ENCODE measurements at places on chromosomes 4 and X.

DNA sequence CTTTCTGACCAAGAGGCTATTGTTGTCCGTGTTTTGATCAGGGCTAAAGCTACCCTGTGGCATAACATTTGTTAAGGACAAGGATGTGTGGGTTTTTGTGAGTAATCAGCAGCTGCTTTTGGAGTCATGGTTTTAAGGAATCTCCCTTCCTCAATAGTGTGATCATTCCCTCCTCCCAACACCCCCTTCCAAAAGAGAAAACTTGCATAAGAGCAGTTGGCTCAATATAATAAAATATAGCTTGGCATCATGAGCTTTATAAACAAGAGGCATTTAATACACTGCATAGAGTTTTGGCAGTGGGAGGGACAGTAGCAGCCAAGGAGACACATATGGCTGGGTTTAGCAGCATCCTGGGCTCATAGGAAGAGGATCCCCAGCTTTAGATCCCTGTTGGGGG, 84.7 kb downstream of the NHS start:
- DNase-seq: no peak

GRCh38 chr4:120769227-120769626, 153.3 kb downstream of the PRDM5 start:
- no peak for DNase-seq

GRCh38 chrX:867966-868647, 237.5 kb downstream of the SHOX start:
- no peak for DNase-seq

GRCh38 chr4:75172551-75172950, 239.6 kb downstream of the PARM1 start:
- no peak for DNase-seq

- DNase-seq: no peak
Measured at GRCh38 chr4:36130641-36131040, 113.7 kb downstream of the ARAP2 start.

- DNase-seq: no peak
Measured at GRCh38 chrX:129651756-129652564, 2.8 kb downstream of the APLN start.

GRCh38 chr4:634599-634985, 9.2 kb downstream of the PDE6B start:
- no peak for DNase-seq

DNA sequence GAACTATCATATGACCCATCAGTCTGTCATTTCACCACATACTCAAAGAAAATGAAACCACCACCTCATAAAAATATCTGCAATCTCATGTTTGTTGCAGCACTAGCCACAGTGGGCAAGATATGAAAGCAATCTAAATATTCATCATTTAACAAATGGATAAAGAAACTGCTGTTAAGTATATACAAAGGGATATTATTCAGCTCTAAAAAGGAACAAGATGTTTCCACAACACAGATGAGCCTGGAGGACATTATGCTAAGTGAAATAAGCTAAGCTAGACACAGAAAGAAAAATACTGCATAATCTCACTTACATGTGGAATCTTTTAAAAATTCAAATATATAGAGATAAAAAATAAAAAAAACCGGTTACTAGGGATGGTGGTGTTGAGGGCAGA, 108.2 kb upstream of the BRWD3 start:
- DNase-seq: no peak

DNA sequence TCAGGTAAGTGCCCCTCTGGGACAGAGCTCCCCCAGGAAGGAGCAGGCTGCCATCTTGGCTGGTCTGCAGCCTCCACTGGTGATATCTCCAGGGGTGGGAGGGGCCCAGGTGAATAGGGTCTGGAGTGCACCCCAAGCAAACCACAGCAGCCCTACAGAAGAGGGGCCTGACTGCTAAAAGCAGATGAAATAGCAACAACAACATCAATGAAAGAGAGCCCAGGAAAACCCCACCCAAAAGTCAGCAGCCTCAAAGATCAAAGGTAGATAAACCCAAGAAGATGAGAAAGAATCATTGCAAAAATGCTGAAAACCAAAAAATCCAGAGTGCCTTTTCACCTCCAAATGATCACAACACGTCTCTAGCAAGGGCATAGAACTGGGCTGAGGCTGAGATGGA, 92.5 kb upstream of the PAGE3 start:
- DNase-seq: no peak

GRCh38 chr4:16006771-16007446, 43.9 kb upstream of the FGFBP2 start:
- DNase-seq: no peak

GRCh38 chr4:1500966-1501753, 94.9 kb upstream of the NKX1-1 start:
- no peak for DNase-seq

GRCh38 chr4:97144199-97144598, 999.1 kb downstream of the STPG2 start:
- DNase-seq: no peak

- DNase-seq: no peak
Measured at GRCh38 chrX:11968991-11969390, 169.3 kb upstream of the FRMPD4 start.

GRCh38 chrX:132741689-132742088, 216.7 kb downstream of the HS6ST2 start:
- no peak for DNase-seq

GRCh38 chr4:15649914-15650545, 5.1 kb downstream of the FBXL5 start:
- peak; percentile 57 for DNase-seq

GRCh38 chrX:9542106-9542760, 77.4 kb downstream of the TBL1X start:
- no peak for DNase-seq

- DNase-seq: no peak
Measured at GRCh38 chr4:151629097-151629783, 131.6 kb downstream of the GATB start.

DNA sequence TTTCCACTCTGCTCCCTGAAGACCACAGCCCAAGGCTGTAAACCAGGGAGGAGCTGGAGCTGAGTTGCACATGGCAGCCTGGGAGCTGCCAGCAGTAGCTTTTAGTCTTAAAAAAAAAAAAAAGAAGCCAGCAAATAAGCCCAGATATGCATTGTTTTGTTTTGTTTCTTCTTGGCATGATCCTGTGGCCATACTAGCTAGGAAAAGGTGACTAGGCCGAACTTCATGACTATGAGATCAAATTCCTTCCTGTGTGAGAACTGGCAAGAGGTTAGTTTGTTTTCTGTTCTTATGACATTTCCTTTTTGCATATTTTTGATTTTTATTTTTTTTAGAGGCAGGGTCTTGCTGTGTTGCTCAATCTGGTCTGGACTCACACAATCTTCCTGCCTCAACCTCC, 323.3 kb downstream of the DCTD start:
- DNase-seq: no peak

DNA sequence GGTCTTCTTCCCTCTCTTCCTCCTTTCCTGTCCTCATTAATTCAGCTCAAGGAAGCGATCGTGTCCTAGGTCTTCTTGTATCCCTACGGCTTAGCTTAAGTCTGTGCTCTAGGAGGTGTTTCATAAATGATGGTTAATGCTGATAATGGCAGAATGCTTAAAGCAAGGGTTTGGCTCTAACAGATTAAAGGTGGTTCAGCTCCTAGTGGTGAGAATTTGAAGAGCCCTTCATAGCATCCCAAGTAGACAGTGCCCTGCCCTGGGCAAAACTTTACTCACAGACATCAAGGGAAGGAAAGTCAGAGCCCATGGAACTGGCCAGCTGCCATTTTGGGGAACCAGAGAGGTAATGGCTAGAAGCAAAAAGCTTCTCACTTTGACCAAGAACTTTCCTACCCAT, 47.0 kb upstream of the PGRMC1 start:
- DNase-seq: no peak

GRCh38 chr4:24470666-24471485, 113.5 kb downstream of the DHX15 start:
- DNase-seq: no peak

DNA sequence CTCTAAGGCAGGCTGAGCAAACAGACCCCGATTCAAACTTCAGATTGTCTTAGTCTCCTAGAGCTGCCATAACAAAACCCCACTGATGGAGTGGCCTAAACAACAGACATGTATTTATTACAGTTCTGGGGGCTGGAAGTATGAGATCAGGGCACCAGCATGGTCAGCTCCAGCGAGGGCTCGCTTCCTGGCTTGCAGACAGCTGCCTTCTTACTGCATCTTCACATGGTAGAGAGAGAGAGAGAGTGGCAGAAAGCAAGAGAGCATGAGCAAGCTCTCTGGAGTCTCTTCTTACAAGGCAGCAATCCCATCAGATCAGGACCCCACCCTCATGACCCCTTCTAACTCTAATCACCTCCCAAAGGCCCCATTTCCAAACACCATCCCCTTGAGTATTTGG, 22.3 kb upstream of the SORCS2 start:
- no peak for DNase-seq

GRCh38 chr4:60089546-60090273, 1110.4 kb upstream of the ADGRL3 start:
- DNase-seq: no peak

GRCh38 chr4:56860781-56861180, 39.3 kb upstream of the SPINK2 start:
- no peak for DNase-seq

DNA sequence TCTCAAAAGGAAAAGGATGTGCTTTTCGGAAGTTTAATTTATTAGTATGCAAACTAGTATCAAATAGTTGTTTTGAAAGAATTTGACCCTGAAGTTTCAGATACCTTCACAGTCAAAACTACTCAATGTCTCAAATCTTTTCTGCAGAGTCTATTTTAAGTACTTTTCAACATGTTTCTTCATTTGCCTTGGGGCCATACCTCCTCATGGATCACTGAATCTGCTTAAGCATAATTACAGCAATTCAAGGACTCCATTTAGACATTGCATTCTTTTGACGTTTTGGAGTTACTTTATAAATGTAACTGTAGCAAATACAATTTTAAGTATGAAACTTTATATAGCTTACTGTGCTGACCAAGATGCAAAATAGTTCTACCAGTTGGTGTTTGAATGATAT, 25.5 kb downstream of the PALLD start:
- no peak for DNase-seq

GRCh38 chr4:145098675-145099037, 545 bp downstream of the ABCE1 start:
- DNase-seq: peak; percentile 8

DNA sequence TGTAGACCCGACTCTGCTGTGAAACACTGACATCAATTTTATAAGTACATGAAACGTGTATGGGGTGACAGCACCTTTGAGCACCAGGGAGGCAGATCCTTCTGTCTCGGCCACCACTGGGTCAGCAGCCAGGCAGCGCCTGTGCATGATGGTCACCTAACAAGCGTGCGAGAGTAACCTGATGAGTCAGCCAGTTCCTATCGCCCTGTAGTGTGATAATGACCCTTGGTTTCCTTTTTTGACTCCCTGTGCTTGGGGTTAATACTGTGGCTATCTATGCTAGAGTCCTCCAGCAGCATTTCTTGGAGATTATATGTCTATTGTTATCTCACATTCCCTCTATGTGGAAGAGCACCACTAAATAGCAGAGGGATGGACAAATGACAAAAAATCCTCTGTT, 101.6 kb downstream of the NPNT start:
- DNase-seq: no peak

- DNase-seq: no peak
Measured at GRCh38 chr4:68074397-68074796, 55.3 kb downstream of the TMPRSS11F start.

- peak; percentile 33 for DNase-seq
Measured at GRCh38 chr4:76993787-76994641, 44.5 kb downstream of the SEPTIN11 start.

DNA sequence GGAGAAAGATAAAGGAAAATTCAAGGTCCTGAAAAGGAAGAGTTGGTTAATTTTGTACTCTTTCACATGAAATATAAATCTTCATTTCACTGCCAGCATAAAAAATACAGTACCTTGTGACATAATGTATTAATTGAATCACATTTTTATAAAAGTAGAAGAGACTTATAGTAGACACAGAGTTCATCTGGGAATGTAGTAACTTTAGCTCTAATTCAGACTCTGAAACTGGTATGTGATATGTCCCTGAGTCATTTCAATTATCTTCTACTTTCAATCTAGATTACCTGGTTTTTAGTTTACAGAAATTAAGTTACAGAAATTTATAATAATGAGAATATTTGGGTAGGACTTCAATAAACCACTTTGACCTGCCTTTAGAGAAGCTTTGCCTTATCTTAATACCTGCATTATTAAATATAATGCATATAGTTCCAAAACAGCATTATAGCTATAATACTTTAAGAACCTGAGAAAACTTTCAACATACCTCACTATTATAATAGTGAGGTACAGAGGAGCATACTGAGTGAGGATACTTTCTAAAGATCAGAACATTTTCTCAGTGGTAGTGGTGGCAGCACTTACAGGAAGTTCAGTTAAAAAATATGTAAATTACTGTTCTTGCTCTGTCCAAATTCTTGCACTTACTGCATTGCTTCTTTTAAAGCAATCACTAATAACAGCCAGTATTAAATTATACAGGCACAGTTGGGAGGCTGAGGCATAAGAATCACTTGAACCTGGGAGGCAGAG, 11.2 kb downstream of the NEK1 start:
- DNase-seq: no peak

- DNase-seq: no peak
Measured at GRCh38 chrX:120450163-120450562, 18.9 kb downstream of the LAMP2 start.

DNA sequence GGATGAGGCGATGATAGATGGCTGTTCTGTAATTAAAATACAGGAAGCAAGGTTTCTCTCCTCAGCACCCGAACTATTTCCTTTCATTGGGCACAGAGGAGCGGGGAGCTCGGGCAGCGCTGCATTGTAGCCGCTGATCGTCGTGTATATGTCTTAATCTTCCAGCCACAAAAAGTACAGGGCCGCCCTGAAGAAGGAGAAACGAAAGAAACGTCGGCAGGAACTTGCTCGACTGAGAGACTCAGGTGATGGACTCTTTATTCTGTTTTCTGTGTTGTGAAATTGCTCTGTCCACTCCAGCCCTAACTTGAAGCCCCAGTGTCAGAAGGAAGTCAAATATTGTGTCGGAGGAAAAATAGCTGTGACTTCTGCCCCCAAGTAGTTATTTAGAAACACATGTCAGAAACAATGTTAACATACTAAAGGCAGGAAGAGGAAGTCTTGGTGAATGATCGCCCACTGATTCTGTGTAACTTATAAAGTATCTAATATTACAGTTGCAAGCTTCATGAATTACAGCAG, 546 bp downstream of the ZRSR2 start:
- DNase-seq: no peak

- no peak for DNase-seq
Measured at GRCh38 chrX:133661962-133662839, 246.9 kb upstream of the GPC4 start.

DNA sequence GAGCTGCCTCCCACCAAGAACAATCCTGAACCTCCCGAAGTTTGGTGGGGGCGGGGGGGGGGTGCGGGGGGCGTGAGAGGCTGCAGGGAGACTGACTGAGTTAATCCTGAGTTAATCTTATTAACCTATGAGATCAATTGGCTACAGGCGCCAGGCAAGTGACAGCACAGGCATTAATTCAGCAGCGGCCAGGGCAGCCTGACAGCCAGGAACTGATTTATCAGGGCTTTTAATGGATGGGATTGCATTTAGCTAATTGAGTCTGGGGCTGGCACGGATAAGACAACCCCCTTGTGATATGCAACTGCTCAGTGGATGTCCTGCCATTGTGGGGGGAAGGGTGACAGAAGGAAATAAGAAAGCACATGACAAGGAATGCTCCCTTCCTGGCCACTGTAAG, 16.3 kb downstream of the RTL5 start:
- DNase-seq: no peak

GRCh38 chr4:110104661-110105060, 93.8 kb downstream of the ELOVL6 start:
- DNase-seq: no peak

Measured in T-cell (primary cell).